ENCODE measurements at places on chromosomes 12 and 14.

- no peak for DNase-seq
Measured at GRCh38 chr14:99605299-99605961, 1.4 kb upstream of the CCDC85C start.

GRCh38 chr12:29241821-29242591 is 92.9 kb downstream of the FAR2 start:
- DNase-seq = no peak

- DNase-seq = no peak
Measured at GRCh38 chr14:78127961-78128360, 42.2 kb upstream of the NRXN3 start.

DNA sequence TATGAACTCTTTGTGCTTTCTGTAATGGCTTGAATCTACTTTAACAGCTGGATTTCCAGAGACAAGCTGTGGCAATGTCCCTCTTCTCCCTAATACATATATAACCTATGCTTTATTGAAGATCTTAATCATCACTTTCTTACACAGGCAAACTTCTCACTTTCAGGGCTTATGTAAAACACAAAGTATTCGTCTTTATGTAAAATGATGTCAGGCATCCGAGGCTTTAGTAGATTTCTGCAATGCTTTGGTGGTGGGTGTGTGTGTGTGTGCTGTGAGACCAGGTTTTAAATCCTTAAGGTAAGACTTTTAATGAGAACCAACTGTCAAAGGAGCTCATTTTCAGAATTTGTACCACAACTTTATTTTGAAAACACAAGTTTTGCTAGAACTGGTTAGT is 70.0 kb upstream of the HMGA2 start:
- DNase-seq = no peak

GRCh38 chr12:32508626-32509025 is 109.3 kb downstream of the FGD4 start:
- DNase-seq = no peak

GRCh38 chr12:103997286-103997900 is 31.7 kb downstream of the TDG start:
- DNase-seq = peak; percentile 31

DNA sequence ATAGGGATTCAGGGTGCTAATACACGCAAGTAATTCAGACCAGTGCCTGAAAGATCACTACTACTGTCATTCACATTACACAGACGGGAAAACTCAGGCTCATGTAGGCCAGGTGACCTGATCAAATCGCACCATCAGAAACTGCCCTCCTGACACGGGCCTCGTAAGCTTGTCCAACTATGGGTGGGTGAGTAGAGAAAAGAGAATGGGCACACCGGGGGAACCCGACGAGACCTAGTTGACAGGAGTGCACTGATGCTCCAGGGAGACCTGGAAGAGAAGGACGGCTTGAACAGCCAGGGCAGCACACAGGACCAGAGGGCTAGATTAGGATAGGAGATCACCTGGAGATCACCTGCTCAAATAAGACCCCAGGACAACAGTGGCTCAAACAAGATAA is 166.9 kb upstream of the DIO3 start:
- DNase-seq = no peak

GRCh38 chr12:104371043-104371870 is 67.7 kb downstream of the EID3 start:
- DNase-seq = no peak

- DNase-seq = no peak
Measured at GRCh38 chr12:56990648-56991318, 15.6 kb downstream of the ZBTB39 start.

Measured in muscle of arm (tissue), 14 donors.